ENCODE measurements at places on chromosomes 13 and 19.

GRCh38 chr13:84741253-84741652 is 859.0 kb upstream of the SLITRK1 start:
- DNase-seq, result no peak

DNA sequence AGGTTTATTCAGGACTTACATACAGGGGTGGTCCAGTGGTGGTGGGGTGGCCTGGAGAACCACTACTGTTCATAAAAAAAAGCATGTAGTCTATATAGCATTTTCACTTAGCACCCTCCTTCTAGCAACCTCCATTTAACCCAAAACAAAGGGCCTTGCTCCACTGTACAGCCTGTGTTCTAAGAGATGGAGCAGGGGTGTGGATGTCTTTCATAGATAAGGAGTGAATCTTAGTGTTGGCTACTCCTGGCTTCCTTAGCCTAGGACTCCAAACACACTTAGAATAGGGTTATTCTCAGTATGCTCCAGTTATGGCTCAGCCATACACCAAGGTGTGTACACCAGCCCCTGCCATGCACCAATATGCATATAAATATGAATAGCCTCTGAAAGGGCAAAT is 95.2 kb downstream of the ELF1 start:
- DNase-seq, result no peak

DNA sequence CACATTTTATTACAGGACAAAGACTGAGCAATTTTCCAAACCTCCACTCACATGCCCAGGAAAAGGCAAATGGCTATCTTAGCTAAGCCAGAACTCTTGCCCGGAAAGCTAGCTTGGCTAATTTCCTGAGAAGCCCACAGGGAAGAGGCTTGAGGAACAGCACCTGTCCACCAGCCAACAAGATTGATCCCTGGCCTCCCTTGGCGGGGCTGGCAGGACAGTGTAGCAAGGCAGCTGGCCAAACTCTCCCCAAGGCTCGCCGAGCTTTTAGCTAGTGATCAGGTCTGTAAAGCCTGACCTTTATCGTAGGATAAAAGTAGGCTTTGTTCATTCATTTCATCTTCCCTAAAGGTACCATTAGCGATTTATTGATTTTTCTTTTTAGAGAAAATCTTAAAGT is 101.4 kb downstream of the UQCRFS1 start:
- no peak for DNase-seq

- no peak for DNase-seq
Observed at GRCh38 chr13:81779876-81780275, 1439.0 kb upstream of the SPRY2 start.

DNA sequence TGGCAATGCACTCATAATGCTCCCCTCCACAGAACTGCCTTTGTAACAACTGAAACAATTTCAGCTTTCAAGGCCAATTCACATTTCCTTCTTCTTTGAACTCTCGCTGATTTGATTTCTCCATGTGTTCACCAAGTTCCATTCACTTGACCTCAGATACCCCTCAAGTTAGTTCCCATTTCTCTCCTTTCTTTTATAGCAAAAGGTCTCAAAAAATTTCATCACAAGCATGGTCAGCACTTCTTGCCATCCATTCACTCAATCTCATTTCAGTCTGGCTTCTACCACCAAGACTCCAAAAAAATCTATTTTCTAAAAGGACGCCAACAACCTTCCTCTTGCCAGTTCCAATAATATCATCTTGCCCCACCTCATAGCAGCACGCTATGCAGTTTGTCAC is 135.7 kb downstream of the DIAPH3 start:
- DNase-seq, result no peak

DNA sequence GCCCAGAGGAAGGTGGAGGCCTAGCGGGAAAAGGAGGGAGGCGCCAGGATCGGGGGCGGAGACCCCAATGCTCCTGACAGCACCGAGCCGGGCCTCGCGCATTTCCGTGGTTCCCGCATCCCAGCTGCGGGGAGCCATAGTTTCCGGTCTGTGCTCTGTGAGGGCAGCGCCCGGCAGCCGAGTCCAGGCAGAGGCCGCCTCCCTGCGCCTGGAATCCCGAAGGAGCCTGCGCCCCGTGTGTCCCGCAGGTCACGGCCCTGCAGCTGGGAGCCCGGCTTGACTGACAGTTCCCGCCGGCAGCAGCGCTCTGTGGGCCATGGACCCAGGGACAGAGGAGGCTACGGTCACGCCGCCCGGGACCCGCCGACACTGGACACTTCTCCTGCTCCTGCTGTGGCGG is 74.6 kb upstream of the C13orf46 start:
- no peak for DNase-seq

GRCh38 chr19:56547535-56547934 is 8.8 kb downstream of the ZFP28 start:
- no peak for DNase-seq

DNA sequence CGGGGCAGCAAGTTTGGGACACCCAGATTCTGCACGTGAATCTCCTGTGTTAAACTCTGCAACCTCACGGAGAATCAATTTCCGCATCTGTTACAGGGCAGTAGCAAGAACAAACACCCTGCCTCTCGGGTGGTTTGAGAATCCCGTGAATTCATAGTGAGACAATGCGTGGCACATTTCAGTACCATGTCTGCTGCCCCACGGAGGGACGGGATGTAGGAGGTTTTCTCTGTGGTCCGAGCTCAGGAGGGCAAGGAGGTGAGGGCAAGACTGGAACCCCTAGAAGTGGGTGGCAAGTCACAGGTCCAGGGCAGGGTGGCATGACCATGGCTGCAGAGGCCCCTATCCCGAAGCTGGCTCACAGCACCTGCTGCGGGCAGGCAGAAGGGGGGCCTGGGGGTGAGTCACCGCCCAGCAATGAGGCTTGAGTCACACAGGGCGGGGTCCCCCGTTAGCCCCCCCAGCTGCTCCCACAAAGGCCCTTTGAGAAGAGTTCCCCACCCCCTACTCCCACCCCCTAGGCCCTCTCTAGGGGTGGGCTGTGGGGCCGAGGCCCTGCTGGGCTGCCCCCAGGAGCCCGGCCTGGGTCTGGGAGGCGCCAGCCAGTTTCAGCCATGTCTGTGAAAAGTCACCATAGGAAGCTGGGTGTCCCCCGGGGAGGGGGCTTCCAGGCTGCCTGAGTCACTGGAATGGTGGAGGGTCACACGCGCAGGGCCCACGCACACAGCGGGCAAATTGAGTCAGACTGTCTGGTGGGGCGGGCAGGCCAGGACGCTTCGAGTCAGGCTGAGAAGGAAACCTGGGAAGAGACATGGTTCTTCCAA is 25.8 kb upstream of the NANOS3 start:
- DNase-seq, result no peak

GRCh38 chr13:71860547-71861138 is 6.4 kb downstream of the DACH1 start:
- no peak for DNase-seq

DNA sequence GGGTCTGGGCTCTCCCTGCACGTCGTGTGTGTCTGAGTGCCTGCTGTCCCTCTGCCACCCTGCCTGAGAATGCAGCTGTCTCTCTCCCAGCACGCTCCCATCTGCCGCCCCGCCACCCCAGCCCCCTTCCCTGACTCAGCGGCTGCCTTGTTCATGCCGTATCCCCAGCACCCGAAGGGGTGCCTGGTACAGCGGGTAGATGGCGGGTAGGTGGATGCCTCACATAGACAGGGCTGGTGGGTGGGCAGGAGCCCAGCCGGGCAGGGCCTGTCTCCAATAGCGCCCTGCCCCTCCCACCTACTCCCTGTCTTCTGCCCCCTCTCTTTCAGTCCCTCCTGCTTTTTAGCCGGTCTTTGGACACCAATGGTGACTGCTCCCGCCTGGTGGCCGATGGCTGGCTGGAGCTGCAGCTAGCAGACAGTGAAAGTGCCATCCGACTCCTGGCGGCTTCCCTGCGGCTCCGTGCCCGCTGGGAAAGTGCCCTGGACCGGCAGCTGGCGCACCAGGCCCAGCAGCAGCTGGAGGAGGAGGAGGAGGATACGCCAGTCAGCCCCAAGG is 30.3 kb downstream of the DHX34 start:
- no peak for DNase-seq

- no peak for DNase-seq
Observed at GRCh38 chr19:6531956-6532243, 1.1 kb downstream of the TNFSF9 start.

DNA sequence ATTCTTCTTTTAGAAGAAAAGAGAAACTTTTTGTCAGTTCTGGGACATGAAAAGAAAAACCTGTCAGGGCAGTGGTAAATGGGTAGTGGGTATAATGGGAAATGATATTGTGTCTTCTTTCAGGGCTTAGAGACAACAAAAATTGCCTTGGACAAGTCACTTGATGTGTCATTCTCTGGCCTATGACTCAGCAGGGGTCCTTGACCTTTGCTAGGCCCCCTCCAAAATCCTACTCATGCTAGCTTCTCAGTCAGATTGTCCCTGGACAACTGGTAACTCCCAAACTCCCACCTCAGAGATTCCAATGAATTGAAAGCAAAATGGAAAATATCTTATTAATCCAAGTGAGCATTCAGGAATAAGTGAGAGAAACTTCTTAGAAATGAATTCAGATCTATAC is 258.8 kb upstream of the SPRY2 start:
- DNase-seq, result no peak

DNA sequence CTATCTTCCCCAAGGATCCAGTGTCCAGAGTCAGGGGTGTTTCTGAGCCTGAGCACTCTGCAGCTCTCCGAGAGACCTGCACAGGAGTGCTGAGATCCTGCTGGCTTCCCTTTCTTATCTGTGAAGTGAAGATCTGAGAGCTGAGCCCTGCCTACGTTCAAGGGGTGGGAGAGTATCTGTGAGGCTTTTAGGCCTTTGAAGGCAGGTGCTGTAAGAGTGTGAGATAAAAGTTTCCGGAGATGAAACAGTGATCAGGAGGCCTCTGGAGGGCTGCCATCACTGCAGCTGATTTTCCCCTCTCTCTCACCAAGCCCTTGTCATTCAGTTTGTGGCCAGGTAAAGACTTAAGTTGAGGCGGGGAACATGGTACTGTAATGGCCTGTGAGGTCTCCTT is 83.1 kb downstream of the AKAP11 start:
- DNase-seq, result no peak

DNA sequence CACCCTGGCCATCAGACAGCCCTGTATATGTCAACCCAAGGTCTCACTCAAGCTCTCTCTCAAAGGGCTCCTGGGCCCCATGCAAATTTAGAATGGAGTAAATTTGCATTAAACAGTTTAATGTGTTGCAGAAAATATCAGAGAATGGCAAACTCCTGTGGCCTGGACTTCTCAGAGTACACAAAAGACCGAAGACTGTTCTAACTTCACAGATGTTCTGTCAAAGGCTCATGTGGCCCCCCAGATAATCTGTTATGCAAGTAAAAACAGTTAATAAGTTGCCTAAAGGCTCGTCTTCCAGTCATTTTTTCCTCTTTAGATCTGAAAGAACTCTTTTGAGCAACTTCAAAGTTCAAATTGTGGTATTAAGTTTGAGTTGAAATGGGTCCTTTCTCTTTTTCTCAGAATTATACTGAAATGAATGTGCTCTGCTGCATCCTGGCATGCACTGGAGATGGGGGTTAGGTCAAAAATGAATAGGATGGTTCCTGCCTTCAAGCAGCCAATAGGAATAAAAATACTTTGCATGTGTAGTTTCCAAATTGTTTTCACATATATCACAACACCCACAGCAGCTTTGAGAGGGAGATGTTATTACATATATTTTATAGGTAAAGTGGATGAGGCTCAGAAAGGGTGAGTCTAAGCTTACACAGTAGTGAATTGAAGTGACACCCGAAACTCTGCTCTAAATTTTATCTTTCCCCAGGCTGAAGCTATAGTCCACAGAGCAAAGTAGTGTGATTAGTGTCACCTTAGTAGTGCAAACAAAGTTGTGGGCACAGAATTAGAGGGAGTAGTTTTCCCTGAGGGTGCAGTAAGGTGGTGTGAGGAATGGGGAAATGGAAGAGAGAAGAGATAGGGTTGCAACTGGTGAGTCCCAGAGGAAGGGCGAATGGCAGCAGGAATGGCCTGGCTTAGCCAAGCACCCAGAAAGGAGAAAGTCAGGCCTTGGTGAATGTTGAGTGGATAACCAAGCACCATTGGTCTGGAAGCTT is 205.0 kb upstream of the RFC3 start:
- DNase-seq, result no peak

- no peak for DNase-seq
Observed at GRCh38 chr13:32001154-32001768, 30.3 kb upstream of the FRY start.

- no peak for DNase-seq
Observed at GRCh38 chr19:31270897-31271296, 78.3 kb downstream of the TSHZ3 start.

GRCh38 chr13:30325668-30326067 is 18.3 kb upstream of the KATNAL1 start:
- DNase-seq, result no peak

- DNase-seq, result no peak
Observed at GRCh38 chr19:56132316-56132822, 8.7 kb upstream of the ZNF444 start.

DNA sequence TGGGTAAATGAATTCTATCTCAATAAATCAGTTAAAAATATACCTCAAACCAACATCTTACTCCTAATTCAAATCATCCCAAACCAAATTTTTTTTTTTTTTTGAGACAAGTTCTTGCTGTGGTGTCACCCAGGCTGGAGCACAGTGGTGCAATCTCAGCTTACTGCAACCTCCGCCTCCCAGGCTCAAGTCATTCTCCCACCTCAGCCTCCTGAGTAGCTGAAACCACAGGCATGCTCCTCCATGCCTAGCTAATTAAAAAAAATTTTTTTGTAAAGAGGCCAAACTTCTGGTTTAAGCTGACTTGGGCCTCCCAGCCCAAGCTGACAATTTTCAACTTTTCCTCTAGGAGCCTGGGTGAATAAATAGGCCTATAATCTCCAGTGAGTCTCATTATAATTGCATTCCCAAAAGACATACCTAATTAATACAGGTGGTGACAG is 22.1 kb upstream of the OLFM2 start:
- no peak for DNase-seq

GRCh38 chr13:95378603-95379002 is 77.4 kb upstream of the ABCC4 start:
- no peak for DNase-seq

DNA sequence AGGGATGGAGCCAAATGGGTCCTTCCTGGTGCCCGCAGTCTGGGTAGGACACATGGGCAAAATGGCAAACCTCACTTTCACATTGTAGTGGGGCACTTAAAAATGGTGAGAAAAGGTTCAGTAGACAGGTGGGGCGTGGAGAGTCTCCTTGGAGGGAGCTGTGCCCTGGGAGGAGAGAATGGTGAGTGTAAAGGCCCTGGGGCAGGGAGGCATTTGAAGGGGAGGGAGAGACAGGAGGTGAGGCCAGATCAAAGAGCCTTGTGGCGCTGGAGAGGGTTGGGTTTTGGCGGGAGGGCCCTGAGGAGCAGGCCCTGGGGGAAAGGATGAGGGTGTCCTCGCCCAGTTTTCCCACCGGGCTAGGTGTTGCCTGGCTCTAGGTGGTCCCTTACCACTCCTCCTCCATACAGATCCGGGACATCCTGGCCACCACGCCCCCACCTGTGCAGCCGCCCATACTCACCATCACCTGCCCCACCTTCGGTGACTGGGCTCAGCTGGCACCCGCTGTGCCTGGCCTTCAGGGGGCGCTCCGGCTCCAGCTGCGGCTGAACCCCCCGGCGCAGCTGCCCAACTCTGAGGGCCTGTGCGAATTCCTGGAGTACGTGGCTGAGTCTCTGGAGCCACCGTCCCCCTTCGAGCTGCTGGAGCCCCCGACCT is 6.3 kb downstream of the MAP1S start:
- DNase-seq, result no peak

- no peak for DNase-seq
Observed at GRCh38 chr13:73193554-73193953, 134.7 kb downstream of the KLF5 start.
